ENCODE measurements at places on chromosomes 11 and 22.

GRCh38 chr11:3123761-3124733 is 41.1 kb downstream of the OSBPL5 start:
- DNase-seq = no peak

GRCh38 chr11:93532281-93532789 is 10.9 kb downstream of the SMCO4 start:
- DNase-seq = no peak

DNA sequence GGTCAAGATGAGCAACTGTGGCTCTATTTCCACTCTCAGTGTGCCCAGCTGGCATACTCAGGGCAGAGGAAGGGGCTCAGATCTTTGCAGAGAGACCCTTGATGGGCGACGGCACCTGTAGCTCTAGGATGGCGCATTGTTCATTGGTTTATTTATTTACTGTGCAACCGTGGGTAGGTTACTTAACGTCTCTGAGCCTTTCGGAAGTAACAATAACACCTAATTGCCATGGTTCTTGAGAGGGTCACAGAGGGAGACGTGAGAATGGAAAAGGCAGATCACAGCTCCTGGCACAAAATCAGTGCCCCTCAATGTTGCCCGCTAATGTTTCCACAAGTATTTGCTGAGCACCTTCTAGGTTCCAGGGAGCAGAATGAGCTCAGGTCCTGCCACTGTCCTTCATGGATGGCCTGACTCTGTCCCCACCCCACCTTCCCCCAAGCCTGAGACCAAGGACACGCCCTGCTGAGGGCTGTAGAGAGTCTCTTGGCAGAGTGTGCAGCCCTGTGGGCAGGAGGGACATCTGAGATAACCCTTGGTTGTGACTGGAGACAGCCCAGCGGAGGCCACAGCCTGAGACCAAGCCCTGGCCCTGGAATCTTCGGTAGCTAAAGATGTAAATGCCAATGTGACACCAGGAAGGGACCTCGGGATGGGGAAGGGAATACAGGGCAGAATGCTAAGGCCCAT is 780 bp upstream of the ALDH3B2 start:
- DNase-seq = no peak

DNA sequence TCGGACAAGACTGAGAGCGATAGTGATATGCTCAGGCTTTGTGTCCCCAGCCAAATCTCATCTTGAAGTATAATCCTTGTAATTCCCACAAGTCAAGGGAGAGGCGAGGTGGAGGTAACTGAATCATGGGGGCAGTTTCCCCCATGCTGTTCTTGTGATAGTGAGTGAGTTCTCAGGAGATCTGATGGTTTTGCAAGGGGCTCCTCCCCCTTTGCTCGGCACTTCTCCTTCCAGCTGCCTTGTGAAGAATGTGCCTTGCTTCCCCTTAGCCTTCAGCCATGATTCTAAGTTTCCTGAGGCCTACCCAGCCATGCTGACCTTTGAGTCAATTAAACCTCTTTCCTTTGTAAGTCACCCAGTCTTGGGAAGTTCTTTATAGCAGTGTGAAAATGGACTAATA is 7.5 kb upstream of the FOLR2 start:
- DNase-seq = no peak

DNA sequence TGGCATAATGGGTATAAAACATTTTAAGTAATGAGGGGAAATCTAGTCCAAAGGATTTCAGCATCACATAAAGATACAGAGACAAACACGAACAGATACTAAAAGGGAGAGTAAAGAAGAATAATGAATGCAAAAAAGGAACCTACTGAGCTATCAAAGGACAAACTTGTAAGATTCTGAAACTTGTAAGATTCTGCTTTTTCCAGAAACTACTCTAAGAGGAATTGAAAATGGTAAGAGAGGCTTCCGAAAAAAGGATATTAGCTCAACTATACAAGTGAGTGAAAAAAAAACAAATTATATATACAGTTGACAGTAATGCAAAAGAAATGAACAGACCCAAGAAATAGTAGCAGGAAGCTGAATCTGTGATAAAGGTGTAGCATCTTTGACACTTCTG is 37.7 kb downstream of the POLD3 start:
- DNase-seq = no peak

- DNase-seq = no peak
Observed at GRCh38 chr22:42052765-42053164, 17.8 kb downstream of the NAGA start.

GRCh38 chr22:20507253-20508066 is at the start of gene MED15:
MED15 (plus strand) TSS chr22:20507610; CDS start chr22:20507679, 69 bp downstream.
- peak; percentile 78 for DNase-seq

DNA sequence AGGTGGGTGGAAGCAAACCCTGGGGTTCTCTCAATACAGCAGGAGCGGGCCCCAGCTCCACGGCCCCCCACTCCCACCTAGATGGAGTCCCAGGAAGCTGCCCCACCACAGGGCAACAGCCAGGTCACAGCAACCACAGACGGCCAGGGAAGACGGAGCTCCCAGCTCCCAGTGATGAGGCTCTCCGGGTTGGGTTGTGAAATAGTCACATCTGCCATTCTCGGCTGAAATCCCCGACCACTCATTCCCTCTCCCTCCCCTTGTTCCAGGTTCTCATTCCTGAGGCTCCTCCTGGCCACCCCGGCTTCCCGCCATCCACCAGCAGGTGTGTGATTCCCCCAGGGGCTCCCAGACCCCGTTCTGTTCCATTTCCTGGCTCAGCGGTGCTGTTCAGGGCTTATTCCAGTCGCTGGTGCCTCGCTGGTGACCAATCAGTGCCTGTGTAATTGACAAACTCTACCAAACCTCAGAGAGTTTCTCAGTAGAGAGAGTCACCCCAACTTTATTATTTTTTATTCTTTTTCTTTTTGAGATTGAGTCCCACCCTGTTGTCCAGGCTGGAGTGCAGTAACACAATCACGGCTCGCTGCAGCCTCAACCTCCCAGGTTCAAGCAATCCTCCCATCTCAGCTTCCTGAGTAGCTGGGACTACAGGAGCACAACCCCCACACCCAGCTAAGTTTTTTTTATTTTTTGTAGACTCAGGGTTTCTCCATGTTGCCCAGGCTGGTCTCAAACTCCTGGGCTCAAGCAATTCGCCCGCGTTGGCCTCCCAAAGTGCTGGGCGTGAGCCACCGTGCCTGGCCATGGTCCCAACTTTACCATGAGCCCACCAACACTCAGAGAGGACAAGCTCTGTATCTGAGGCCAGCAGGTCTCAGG is 63.2 kb downstream of the SHANK2 start:
- no peak for DNase-seq

- no peak for DNase-seq
Observed at GRCh38 chr22:16915701-16916100, 90.5 kb upstream of the XKR3 start.

GRCh38 chr11:1568441-1568911 is 3.6 kb downstream of the DUSP8 start:
- peak; percentile 27 for DNase-seq

- no peak for DNase-seq
Observed at GRCh38 chr11:41786087-41786486, 326.6 kb upstream of the LRRC4C start.
